Omental fat pad (tissue), 4 donors: ENCODE measurements at places on chromosomes 16 and 17. TPM values are rescaled to one million over a fixed set of nuclear protein-coding genes. Genes with fewer than 3 reads are reported as not detected.

GRCh38 chr16:50238314-50238713, 28.0 kb upstream of the ADCY7 start:
- DNase-seq: no peak

- DNase-seq: no peak
Observed at GRCh38 chr17:79870540-79870939, 31.3 kb upstream of the CBX4 start.

- DNase-seq: no peak
Observed at GRCh38 chr16:29858149-29858849, 4.7 kb downstream of the CDIPT start.

- DNase-seq: no peak
Observed at GRCh38 chr16:68005786-68006286, 6.6 kb upstream of the DPEP2 start.

GRCh38 chr16:85640585-85640984, 27.5 kb downstream of the GSE1 start:
- DNase-seq: no peak

DNA sequence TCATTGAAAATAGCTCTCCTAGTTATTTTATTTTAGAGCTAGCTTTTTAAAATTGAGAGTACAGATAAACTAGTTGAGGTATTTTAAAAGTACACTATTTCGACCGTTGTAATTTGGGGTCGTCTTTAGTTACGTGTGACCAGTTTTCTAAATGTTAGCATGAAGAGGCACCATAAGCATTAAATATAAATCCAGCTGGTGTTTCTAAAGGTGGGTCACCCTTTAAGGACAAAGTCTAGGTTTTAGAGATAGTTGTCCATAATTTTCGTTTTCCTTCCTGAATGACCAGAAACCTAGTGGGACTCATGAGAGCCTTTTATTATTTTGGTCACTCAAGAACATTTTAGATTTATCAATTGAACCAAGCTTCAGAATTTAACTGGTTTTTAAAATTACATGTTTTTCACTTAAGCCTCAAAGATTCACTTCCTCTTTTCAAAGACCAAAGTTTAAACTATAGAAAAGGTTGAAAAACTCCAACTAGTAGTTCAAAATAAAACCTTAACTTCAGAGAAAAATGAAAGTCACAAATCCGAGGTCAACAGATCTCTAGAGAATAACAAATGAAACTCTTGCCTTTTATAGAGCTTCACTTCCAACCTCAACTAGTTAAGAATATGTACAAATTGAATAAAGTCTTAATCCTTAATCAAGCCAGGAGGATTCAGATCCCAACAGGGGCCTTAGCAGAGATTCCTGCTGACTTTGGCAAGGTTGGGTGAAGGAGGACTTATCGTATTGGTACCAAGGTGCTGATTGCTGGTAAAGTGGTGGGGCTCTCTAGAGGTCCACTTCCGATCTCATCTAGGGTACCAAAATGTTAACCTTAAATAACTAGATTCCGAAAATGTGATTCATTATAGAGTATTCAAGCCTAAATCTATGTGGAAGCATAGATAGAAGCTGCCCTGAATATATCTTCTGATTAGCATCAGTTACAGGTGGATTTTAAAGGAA, 32.5 kb downstream of the PHKB start:
- DNase-seq: no peak

GRCh38 chr16:47848421-47849109, 307.2 kb downstream of the ABCC12 start:
- no peak for DNase-seq

DNA sequence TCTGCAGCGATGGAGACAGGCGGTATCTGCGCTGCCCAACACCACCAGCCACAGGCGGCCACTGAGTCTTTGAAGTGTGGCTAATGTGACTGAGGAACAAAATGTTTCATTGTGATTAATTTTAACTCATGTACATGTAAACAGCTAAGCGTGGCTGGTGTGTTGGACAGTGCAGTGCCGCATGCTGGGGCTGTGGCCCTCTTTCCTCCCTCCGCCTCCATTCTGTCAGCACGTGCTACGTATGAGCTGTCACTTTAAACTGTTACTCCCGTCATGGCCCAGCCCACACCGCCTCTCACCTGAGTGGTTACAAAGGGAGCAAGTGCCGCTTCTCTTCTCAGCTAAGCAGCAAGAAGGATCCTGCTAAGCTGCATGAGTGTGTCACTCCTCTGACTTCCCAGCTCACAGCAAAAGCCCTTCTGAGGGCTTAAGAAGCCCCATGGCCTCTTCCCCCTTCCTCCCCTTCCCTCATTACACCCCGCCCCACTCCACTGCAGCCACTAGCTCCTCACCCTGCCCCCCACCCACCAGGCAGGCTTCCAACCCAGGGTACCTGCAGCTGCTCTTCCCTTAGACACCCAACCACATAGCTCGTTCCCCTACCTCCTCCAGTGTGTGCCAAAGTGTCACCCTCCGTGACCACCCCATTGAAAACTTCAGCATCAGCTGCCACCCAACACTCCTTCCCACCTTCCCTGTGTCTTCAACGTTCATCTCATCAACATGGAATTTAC, 15.0 kb downstream of the HASPIN start:
- no peak for DNase-seq

The KRT33A gene
- not detected for total RNA-seq

The PRSS22 gene
- not detected for total RNA-seq

The SLC12A4 gene
- total RNA-seq: 39.4 TPM

The AXIN2 gene
- 11.7 TPM for total RNA-seq
